ENCODE measurements at places on chromosomes 6 and 20.
A peak's percentile ranks its signal among the peaks of the same experiment; 100 is the strongest.

DNA sequence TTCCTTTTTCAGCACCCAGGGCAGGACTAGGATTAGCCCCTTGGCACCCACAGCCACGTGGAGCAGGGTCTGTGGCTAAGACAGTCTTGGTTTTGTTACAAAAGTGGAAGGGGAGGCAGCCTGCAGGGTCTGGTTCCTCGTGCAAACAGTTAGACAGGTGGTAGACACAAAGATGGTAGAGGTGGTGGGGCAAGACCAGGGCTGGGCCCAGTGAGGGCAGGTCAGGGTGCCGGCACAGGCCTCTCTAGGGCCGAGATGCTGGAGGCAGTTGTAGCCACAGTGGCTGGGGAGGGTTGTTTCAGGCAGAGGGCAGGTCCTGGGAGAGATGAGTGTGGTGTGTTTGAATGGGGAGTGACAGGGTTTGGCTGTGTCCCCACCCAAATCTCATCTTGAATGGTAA lies 161.6 kb downstream of the SMOC2 start:
- DNase-seq: no peak

GRCh38 chr6:127342296-127342945 lies 988 bp downstream of the ECHDC1 start:
- DNase-seq: peak; percentile 39

- DNase-seq: peak; percentile 87
Observed at GRCh38 chr6:2971420-2972218, at the start of gene SERPINB6. Gene SERPINB6, minus strand, starts transcription at chr6:2971567. Its CDS starts 12,235 bp downstream, at chr6:2959332.

DNA sequence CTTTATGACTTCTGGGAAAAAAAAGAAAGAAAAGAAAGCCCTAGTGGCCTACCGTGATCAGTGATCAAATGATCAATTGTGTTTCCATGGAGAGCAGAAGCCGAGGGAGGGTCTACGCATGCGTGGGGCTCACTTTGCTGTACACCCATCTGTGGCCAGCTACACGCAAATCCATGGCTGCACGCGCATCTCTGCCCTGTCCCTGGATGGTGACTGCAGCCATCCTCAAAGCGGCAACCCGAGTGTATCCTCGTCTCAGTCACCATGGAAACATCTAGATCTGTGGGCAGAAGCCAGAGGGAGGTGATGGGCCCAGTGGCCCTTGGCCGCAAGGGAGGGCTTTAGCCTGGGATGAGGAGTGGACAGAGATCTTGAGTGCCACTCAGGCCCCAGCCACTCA lies 785 bp upstream of the ULBP3 start:
- no peak for DNase-seq

GRCh38 chr6:89212472-89212871 lies 4.7 kb downstream of the GABRR1 start:
- DNase-seq: no peak

DNA sequence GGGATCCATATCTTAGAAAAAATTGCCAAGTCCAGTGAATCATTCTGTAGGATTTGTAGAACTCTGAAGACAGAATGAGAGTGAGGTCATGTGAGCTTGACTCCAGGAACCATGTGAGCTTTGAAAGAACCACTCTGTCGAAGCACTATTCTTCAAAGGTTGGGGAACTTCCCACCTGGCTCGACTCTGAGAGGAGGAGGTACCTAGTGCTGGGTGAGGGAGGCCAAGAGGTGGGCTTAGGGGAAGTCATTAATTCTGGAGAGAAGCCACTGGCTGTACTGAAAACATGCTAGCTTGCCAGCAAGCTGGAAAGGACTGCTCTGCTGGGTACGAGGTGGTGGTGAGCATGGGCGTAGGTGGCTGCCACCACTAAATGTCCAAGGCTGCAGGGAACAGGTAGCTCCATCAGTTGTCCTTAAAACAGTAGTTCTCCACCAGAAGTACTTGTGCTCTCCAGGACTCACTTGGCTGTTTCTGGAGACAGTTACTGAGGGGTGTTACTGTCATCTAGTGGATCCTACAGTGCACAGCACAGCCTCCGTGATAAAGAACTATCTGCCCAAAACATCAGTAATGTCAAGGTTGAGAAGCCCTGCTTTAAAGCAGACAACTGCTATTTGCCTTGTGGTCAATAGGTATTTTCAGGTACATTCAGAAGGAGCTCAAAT lies 34.7 kb upstream of the SYNJ2 start:
- no peak for DNase-seq

- DNase-seq: no peak
Observed at GRCh38 chr20:54133434-54134427, 40.1 kb downstream of the CYP24A1 start.

DNA sequence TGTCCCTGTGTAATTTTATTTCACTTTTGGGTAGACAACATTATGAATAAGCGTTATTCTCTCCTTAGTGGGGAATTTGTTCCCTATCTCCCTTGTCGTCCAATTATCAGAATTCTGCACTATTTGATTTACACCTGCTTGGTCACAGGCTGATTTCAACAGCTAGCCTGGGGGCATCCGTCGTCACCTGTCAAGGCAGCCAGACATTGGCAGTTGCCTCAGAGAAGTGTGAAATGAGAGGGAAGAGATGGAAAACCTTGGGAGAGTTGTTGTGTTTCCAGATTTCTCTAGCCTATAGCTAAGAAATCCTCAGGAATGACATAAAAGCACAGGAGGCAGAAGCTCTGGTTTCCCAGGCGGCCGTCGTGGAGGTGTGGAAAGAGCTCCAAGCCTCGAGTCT lies 891 bp upstream of the GHRH start:
- no peak for DNase-seq

DNA sequence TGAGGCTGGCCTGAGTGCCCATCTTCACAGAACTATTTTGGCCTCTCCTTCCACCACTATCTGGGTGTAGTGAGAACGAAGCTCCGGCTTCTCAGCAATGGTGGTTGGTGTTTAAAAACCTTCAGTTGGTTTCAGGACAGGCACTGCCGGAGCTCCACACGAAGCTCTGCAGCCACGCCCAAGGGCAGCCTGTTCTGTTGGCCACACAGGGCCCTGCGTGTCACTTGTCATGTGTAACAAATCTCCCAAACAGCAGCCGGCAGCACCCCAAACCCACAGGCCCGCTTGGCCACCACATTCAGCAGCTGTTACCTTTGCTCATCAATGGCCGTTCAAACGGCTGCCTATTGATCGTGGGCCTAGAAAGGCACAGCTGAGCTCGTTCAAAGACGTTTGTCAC lies 97.5 kb downstream of the ERMARD start:
- DNase-seq: no peak

DNA sequence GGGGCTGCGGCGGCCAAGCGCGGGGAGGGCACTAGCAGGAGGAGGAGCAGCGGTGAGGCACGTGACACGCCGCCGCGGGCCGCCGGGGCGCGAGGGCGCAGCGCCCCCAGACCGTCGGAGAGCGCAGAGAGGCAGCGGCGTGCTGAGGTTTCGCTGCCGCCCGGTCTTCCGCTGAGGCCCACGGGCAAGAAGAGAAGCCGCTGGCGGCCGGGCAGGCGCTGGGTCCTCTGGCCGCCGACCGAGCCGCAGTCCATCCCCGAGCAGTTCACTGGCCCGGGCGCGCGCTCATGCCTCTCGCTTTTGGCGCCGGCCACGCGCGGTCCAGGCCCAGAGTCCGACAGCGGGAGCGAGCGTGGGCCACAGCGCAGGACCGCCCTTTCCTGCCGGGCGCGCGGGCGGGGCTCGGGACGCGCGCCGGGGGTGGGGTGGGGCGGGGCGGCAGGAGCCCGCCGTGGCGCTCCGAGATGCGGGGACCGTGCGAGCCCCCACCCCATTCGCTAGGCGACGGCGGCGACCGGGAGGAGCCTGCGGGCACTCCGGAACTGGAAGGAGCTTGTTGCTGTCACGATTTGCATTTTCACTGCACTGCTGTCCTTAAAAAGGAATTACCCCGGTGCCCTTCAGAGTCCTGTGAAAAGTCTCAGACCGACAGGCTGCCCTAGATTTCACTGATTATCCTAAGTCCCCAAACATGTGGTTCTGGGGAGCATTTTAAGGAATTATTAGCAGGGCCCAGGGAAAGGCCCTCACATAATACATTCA lies at the start of gene MCUR1:
TSS of gene MCUR1 (minus strand) at position 382 of the 762 bp plus-strand sequence. CDS start at position 254, 128 bp downstream.
- peak; percentile 96 for DNase-seq

DNA sequence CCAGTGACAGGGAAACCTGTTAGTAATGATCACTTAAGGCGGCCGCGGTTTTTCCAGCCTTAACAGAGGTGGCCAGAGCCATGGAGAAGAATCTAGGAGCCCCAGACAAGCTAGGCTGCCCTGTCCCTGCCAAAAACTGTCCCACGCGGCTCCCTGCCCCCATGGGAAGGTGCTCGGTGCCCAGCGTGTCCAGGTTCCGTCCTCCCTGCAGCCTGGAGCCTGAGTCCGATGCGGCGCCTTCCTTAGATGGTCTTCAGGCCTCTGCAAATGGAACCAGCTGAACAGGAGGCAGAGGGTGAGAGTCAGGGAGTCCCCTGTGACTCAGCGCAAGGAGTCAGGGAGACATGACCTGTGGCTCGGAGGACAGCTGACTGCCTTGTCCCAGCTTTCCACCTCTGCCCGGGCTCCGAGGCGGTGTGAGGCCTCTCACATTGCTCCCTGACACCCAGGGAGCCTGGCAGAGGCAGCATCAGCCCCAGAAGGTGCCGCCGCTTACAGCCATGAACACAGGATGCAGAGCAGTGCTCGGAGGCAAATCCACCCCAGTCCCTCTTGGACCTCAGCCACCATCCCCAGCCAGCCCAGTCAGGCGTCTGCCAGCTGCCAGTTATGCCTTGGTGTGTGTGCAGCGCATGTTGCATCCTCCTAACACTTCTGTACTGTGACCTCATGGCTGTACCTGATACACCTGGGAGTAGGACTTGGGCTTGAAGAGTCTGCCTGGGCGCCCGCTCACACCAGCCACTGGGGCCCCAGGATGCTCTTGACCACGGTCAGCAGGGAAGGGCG lies 377.7 kb downstream of the CDH4 start:
- DNase-seq: no peak

DNA sequence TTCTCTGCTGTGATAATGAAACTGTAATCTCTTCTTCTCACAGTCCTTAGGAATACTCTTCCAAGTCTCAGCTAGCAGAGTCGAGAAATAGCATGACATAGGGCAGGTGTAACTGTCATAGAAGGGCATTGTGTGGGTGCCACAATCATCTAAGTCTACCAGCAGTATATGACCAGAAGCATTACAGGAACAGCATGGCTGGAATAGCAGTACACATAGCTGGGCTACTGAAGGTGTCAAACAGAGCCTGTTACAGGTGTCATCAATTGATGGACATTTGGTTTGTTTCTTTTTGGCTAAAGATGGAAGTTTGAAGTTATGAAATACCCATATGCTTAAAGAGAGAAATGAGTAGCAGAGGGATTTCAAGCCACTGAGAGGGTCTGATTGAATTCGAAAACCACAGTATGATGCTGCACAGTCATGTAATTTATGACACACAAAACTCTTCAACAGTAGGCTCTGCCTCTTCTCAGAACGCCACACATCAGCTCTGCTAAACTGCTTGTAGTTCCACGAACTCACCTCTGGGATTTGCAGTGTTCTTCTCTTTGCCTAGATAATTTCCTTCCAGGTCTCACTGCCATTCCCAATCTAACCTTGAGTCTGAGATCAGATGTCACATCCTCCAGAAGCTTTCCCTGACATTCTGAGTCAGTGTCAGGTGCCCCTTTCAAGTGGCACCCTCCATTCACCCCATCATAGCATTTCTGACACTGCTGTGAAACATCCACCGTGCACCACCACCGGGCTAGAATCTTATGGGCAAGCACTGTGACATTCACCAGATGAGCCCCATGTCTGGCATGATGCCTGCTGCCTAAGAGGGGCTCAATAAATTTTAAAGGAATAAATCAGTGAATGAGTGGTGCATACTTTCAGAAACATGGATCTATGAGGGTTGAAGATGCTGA lies 151.0 kb downstream of the ADAT2 start:
- DNase-seq: no peak

DNA sequence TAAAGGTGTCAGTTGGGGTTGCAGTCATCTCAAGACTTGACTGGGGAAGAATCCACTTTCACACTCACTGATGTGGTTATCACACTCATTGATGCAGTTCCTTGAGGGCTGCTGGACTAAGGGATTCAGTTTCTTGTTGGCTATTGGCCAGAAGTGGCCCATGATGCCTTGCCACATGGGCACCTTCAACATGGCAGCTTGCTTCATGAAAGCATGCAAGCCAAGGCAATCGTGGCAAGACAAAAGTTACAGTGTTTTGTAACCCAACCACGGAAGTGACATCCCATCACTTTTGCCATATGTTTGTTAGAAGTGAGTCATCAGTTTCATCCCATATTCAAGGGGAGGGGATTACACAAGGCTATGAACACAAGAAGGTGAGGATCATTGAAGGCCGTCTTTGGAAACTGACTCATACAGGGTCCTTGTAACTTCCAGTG lies 3.8 kb upstream of the RANBP9 start:
- no peak for DNase-seq

DNA sequence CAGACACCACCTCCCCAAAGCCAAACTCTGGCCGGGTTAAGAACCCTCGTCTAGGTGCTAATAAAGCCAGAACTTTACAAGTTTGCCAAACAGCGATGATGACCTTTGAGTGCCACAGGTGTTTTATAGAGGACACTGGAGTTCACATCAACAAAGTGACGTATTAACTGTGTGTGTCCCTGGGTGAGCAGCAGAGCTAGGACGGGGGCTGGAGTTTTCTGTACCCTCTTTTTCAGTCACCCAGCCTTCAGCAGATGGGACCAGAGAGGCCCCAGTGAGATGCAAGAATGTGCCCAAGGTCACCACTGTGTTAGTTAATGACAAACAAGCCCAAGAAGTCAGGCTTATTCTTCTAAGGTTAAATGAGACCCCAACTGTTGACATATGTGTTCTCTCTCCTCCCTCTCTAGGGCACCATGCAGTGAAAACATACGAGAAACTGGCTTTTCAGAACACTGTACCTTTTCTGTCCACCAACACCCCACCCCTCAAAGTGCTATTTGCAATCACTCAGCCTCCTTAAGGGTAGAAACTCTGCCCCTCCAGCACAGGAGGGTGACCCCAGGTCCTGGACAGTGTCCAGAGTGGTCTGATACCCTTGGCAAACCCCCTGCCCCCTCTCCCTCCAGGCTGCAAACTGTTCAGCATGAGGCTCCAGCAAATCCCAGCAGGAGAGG lies 5.2 kb downstream of the SDC4 start:
- DNase-seq: no peak

DNA sequence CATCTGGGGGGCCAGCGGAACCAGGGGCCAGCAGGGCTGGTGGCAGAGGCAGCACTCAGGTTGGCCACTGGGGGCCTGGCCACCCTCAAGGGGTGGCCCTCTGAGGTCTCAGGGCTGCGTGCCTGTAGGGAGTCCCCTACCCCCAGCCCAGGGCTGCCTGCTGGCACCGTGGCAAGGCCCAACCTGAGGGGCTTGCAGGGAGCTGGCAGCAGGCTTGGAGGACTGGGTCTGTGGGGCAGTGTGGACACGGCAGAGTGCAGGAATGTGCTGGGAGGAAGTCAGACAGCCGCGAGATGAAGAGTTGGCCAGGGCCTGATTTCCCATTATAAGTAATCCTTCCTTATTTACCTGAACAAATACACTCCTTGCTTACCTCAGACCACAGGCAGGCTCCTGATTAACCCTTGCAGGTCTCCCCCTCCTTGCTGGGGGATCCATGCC lies at the start of gene SPDEF:
TSS of gene SPDEF (minus strand) at position 299 of the 441 bp plus-strand sequence. CDS start 11,874 bp downstream, outside the sequence.
- DNase-seq: no peak

GRCh38 chr6:146903451-146903850 lies 300.8 kb upstream of the STXBP5 start:
- no peak for DNase-seq
